ENCODE measurements at places on chromosomes 1 and 21.

DNA sequence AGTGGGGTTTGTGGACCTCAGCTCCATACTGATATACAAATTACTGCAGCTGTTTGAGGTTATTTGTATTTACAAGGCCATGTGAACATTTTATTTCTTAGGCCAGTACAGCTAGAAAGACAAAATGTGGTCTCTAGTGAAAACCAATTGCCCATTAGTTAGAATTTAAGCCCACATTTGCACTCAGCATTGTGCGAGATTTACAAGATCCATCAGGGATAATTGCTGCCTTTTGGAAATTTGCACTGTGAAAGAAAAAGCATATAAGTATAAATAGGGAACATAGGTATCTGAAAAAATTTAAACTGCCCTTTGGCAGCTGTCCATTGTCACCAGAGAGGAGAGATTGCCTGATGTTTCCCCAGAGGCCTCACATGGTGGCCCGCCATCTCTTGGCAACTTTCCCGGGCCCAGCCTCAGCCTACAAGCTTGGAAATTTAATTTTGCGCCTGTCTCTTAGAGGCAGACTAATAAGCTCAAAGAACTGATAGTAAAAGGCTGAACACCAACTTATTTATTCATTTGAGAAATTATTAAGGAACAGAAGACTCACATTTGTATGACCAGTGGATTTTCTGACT lies 120.7 kb downstream of the MAP3K21 start:
- no peak for DNase-seq

DNA sequence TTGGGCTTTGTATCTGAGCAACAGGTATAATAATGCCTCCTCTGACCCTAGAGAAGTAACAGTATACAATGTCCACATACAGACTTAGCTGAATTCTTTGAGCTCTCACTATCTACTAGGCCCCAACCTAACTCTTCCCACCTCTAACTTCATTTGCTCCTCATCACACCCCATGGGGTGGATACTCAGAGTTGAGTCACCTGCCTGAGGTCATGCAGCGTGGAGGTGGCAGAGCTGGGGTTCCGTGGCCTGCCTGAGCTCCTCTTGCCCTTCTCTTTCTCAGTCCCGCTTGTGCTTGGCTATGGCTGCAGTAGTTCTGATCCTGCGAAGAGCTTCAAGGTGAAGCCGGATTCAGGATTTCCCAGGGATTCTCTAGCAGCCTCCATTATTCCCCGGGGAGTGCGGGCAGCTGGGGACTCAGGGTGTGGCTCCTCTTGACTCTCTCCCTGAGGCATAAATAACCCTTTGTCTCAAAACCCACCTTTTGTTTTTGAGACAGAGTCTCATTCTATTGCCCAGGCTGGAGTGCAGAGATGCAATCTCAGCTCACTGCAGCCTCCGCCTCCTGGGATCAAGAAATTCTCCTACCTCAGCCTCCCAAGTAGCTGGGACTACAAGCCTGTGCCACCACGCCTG lies 29.9 kb upstream of the ACTL8 start:
- DNase-seq, result no peak

GRCh38 chr1:227934476-227935313 lies 13.0 kb downstream of the WNT9A start:
- DNase-seq, result peak; percentile 59

DNA sequence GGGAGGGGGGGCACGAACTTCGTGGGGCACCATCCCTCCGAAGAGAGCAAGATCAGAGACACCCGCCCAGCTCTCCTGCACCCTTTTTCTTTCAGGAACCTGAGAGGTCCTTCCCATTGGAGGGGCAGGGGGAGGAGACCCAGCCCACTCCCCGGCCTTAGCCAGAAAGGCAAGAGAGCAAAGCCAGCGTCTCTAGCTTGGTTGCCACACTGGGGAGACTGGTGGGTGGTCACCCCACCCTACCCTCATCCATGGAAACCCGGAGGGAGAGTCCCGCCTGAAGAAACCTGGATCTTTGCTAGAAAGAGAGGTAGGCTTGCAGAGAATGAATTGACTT lies 246 bp downstream of the ATP2B4 start:
- peak; percentile 35 for DNase-seq

- DNase-seq, result no peak
Observed at GRCh38 chr1:85606414-85606800, 25.8 kb downstream of the CCN1 start.

- no peak for DNase-seq
Observed at GRCh38 chr21:37032293-37032692, 25.8 kb downstream of the RIPPLY3 start.

DNA sequence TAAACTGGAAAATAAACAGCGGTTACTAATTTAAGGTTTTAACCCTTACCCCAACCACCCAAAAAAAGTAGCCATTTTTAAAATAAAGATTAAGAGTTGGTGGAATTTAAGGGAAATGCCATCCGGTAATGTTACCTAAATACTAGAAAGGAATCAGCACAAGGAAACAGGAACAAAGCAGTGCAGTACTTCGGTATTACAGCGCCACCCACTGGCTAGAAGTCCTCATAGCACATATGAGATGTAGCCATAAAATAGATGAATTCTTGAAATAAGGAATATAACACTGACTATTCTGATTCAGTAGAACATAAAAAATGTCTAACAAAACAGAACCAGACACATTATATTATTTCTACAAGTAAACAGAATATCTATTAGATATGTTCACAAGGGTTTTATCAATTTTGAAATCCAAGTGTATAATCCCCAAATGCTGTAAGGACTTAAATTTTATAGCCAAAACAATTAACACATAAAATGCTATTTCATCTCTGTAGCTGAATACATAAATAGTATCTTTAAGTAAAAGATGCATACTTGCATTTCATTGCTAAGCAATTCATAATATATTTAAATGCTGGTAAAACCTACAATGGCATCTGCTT lies 58.8 kb downstream of the FRRS1 start:
- DNase-seq, result peak; percentile 58

DNA sequence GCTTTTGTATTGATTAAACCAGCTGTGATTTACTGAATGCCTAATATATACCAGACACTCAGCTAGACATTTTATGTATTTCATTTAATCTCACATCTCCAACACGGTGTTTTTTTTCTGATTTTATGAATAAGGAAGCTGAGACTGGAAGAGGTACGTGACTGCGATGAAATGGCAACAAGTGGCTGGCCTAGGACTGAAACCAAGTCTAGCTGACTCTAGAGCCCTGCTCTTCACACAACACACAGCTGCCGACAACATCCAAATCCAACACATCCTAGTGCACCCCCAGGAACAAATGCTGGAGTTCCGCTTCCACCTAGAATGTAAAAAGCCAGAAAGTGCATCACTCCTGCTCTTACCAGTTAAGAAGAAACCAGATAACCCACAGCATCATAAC lies 10.7 kb upstream of the TOMM20 start:
- DNase-seq, result no peak

GRCh38 chr1:25996966-25997827 lies 666 bp downstream of the PAFAH2 start:
- DNase-seq, result peak; percentile 26

DNA sequence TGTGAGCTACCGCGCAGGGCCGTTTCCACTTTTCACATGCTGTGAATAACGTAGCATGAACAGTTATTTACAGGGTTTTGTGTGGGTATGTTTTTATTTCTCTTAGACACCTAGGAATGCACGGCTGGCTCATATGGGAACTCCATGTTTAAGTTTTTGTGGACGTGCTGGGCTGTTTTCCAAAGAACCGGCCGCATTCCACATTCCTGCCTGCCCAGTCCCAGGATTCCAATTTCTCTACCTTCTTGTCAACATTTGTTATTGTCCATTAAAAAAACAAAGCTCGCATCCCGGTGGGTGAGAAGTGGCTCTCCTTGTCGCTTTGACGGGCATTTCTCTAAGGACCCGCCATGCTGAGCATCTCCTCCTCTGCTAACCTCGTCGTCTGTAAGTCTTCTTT lies 47.1 kb upstream of the LRRC3 start:
- no peak for DNase-seq

DNA sequence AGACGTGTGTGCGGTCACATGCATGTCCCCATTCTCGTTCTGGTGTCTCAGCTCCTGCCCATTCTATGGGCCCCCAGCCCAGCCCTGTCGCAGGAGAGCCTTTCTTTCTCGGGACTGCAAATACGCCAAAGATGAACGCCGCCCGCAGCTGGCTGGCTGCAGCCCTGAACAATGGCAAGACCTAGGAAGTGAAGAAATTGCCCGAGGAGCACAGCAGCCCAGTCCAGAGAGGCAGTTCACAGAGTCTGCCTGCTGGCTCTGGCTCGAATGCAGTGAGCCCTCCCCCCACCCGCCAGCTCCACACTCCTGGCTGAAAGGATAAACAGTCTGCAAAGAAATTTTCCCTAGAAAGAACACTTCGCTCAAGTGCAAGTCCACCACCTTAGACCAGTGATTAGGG lies 23.3 kb downstream of the PAX7 start:
- no peak for DNase-seq

GRCh38 chr1:24897263-24898151 lies 32.6 kb downstream of the RUNX3 start:
- DNase-seq, result no peak

All from AG08395 (cell line).